ENCODE measurements at places on chromosomes 2 and 18. TPM values are rescaled to one million over a fixed set of nuclear protein-coding genes. Genes with fewer than 3 reads are reported as not detected.

DNA sequence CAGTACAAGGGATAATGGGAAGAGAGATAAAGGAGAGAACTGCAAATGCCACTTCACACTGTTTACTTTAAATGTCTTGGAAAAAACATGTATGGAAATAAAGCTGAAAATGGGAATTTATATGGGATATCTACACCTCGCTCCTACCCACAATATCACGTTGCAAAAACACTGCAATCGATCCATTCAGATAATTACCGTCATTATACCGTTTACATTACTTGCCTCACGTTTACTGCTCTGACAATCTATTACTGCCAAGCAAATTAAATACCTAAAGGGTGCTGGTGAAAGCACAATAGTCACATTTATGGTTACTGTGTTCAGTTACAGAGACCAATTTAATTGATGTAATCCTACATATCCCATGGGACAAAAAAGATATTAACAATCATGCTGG, 214.7 kb upstream of the LYPD1 start:
- no peak for DNase-seq

The THSD7B gene
- not detected for total RNA-seq

GRCh38 chr18:61326407-61326806, 6.8 kb upstream of the CDH20 start:
- no peak for DNase-seq

DNA sequence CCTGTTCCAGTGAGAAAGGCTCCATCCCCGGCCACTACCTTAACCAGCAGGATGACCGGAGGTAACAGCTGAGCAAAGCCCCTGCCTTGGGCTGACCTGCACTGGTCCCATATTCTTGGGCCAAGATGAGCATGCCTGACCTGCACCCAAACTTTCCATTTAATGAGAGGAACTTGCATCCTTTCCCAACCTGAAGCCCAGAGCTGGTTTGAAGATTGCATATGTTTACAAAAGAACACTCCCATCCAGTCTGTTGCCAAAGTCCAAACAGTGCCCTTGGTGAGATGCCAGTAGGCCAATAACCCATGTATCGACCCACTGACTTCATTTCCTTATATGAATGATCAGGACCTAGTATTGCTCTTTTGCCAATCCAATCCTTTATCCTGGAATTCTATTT, 5.5 kb upstream of the NPAS2 start:
- DNase-seq: no peak

- no peak for DNase-seq
Measured at GRCh38 chr18:70459251-70459650, 170.4 kb downstream of the SOCS6 start.

DNA sequence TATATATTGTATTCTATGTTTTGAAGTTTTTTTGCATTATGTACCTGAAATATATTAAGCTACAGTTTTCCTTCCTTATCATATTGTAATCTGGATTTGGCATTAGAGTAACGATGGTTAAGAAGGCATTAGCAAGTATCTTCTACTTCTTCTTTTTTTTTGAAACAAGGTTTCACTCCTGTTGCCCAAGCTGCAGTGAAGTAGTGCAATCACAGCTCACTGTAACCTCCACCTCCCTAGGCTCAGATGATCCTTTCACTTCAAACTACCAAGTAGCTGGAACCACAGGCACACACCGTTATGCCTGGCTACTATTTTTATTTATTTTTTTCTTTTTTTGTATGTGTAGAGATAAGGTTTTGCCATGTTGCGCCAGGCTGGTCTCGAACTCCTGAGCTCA, 201.1 kb downstream of the ZNF804A start:
- no peak for DNase-seq

The DYTN gene
- total RNA-seq: not detected

The REG1B gene
- total RNA-seq: not detected

DNA sequence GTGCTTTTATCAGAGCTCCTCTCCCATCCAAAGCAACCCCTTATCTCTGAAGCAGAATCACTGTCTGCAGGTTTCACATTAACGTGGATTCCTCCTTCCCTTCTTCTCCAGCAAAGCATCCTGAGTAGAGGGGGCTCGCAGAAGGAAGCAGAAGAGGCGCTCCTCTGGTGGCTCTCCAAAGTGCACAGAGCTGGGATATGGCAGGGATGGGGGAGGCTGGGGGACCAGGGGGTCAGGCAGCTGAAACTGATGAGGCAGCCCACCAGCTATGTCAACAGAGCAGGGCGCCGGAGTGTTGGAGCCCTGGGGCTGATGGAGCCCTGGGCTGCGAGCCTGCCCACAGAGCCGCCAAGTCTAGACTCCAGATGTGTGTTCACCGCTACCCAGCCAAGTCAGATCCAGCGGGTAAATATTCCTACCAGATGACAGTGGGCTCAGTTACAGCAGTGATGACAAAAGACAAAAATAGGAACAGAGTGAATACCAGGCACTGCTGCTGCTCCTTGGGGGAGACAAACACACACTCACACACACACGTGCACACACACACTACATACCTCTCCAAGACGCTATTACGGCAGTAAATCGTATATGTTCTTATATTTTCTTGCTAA, 678.3 kb upstream of the ID2 start:
- no peak for DNase-seq

- no peak for DNase-seq
Measured at GRCh38 chr2:186220409-186220808, 265.7 kb upstream of the ZC3H15 start.

DNA sequence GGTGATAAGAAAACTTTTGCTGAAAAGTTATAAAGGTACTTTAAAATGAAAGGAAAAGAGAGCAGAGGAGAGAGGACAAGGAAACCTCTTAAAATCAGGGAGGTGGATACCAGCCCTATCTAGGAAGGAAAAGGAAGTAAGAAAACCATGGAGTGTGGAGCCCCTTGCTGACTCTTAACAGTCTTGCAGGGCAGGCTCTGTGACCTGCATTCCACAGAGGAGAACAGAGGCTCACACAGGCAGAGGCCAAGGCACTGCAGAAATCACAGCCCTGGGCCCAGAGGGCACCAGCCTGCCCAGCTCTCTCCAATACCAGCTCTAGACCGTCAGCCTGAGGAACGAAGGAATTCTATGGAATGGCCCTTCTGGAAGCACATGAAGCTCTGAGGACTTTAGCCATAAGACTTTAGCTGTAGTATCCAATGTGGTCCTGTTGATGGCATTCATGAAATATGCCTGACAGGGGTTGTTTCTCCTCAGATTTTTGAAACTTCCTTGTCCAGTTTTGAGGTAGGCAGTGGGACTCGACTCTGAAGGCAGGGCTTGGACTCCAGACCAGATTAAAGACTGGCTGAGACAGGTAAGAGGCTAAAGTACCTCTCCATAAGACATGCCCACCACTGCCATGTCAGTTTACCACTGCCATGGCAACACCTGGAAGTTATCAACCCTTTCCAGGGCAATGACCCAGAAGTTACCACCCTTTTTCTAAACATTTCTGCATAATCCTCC, 216.3 kb downstream of the ANAPC1 start:
- DNase-seq: peak; percentile 64

DNA sequence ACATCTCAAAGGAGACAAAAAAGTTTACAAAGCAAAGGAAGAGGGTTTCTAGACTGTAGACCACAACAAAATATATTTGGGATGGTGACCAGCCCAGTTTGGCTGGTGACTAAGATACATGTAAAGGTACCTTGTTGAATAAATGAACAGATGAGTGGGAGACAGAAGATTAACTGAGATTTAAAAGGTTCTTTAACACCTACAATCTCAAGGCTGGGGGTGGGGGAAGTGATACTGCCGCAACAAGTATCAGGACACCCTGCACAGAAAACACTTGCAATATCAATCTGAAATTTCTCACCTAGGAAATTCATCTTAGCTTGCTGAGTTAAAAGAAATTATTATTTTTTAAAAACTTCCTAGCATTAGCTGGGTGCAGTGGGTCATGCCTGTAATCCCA, 8.3 kb downstream of the RNF149 start:
- DNase-seq: no peak

- DNase-seq: no peak
Measured at GRCh38 chr2:96114903-96115581, 1.3 kb downstream of the ADRA2B start.

The CNTNAP5 gene
- not detected for total RNA-seq

The PRSS56 gene
- not detected for total RNA-seq

- DNase-seq: no peak
Measured at GRCh38 chr2:37543999-37544557, 127.4 kb downstream of the CDC42EP3 start.

DNA sequence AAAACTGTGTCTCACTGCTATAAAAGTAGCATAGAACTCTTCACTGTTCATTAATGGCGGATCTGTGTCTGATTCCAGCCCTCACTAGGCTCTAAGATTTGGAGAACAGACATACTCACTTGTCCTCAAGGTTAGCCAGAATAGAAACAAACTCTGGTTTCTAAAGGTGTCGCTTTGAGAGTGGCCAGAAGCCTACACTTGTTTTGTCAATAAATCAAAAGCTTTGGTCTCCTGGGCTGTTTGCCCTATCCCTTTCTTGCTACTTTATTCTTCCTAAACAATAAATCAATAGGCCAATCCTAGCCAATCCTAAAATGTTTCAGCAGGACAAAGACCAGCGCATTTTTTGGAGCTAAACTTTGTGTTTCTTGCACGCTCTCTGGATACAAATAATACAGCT, 1064.6 kb upstream of the CHAC2 start:
- no peak for DNase-seq
